ENCODE measurements at places on chromosomes 6 and 20.

- DNase-seq: no peak
Measured at GRCh38 chr6:95384988-95385387, 192.3 kb upstream of the MANEA start.

- DNase-seq: no peak
Measured at GRCh38 chr20:63124092-63124781, 91.7 kb downstream of the YTHDF1 start.

DNA sequence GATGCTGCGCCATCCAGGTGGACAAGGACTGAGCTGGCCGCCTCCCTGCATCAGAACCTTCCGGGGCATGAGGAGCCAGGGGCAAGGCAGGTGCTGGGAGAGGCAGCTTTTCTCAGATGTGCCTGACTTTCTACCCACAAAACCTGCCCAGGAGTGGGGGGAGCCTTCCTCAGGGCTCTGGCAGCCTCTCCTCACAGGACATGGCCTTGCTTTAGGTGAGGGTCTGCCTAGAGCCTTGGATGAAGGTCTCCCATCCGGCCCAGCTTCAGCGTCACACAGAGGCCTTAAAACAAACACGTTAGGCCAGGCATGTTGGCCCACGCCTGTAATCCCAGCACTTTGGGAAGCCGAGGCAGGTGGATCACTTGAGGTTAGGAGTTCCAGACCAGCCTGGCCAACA lies 7.4 kb downstream of the BCAS4 start:
- DNase-seq: no peak

- DNase-seq: no peak
Measured at GRCh38 chr6:139640448-139640847, 266.0 kb upstream of the CITED2 start.

GRCh38 chr20:12482661-12483060 lies 526.1 kb upstream of the SPTLC3 start:
- no peak for DNase-seq

DNA sequence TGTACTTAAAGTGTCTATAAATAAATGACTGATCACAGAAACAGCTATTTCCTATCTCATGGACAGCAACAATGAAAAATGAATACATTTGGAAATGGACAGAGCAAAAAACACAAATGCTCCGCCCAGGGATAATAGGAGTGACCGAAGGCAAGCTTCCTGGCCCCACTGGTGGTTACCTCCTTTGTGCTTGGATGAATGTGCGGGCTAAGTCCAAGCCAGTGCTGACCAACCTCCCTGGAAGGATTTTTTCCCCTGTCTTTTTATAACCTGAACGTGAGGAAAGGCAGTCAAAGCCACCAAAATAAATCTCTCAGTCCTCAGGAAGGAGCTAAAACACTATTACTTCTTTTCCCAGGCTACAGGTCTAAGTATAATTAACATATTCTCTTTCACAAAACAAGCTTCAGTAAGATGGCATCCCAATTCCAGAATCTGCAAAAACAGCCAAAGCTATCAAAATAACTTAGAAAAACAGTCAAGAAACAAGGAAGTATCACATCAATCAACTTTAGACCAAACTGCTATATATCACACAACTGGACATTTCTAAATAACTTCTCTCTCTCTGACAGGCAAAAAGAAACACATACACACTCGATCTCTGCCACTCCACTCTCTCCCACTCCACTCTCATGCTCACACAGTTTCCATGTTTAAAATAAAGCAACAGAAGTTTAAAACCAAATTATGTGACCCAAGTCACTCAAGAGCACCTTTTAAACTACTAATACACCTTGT lies 10.0 kb downstream of the KIF16B start:
- DNase-seq: no peak

DNA sequence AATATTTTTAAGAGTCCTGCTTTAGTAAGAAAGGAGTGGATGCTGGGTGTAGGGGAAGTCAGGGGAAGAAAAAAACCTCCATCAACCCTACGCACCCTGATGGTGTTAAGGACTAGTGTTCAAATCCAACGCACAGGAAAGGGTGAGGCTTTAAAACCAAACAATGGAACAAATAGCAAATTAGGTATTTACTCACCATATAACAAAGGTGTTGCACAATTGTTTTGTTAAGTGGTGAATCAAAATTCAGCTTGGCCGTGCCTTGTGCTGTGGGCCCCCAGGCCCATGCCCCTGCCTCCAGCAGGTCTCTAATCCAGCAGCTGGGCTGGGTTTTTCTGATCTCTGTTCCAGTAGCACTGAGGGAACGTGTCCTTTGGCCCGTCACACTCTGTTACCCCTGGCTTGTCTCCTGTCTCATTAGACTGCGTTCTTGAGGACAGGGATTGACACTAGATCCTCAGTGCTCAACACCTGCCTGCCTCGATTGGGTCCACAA lies 11.8 kb downstream of the FAM83D start:
- DNase-seq: no peak

GRCh38 chr6:79702691-79703090 lies 71.6 kb downstream of the SH3BGRL2 start:
- no peak for DNase-seq

Measured in fibroblast of gingiva (primary cell).